ENCODE measurements at places on chromosomes 1 and 21.

DNA sequence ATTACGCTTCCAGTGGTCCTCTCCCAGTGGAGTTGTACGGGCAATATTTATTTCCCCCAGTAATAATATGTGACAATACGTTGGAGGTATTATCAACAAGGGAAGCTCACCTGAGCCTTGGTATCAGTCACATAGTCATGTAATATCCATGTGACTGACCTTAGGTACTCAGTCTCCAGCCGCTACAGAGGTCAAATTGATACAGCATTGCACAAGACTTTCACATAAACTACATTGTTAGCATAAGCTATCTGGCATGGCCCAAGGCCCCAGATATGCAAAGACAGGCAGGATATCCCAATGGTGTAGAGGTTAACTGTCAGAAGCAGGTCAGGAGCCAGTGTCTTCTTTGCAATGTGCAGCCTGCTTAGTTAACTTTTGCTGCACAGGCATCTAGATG, 15.3 kb upstream of the CHIT1 start:
- no peak for DNase-seq

DNA sequence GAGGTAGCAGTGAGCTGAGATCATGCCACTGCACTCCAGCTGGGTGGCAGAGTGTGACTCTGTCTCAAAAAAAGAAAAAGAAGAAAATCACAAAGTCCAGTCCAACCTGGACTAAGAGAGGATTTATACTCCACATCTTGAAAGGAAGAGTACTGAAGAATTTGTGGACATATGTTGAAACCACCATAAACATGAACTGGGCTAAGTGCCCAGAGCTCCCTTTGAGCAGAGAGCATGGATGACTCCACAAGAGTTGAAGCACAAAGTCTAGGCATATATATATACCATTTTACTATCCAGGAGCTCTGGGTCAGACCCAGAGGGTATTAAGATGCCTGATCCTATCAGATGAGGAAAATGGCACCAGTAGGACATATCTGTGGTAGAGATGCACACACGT, 86.6 kb downstream of the OMA1 start:
- no peak for DNase-seq

DNA sequence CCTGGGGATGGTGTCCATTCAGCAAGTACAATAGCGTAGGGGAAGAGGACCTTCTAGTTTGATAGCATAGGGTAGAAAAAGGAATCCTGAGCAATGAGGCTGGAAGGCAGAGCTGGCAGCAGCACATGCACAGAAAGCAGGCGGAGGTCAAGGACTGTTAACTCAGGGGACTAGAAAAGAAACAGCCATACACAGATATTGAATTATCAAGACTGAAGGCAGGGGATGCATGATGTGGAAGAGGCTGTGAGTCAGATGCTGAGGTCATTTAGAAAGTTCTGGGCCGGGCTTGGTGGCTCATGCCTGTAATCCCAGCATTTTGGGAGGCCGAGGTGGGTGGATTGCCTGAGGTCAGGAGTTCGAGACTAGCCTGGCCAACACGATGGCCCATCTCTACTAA, 65.6 kb downstream of the OPTC start:
- DNase-seq = peak; percentile 68

GRCh38 chr1:27719286-27720251, 6.2 kb upstream of the FAM76A start:
- DNase-seq = no peak

- peak; percentile 45 for DNase-seq
Observed at GRCh38 chr21:35048183-35048601, 910 bp downstream of the RUNX1 start.

GRCh38 chr21:42711667-42712066, 58.2 kb downstream of the PDE9A start:
- no peak for DNase-seq

- no peak for DNase-seq
Observed at GRCh38 chr1:245825128-245825901, 670.5 kb downstream of the KIF26B start.

DNA sequence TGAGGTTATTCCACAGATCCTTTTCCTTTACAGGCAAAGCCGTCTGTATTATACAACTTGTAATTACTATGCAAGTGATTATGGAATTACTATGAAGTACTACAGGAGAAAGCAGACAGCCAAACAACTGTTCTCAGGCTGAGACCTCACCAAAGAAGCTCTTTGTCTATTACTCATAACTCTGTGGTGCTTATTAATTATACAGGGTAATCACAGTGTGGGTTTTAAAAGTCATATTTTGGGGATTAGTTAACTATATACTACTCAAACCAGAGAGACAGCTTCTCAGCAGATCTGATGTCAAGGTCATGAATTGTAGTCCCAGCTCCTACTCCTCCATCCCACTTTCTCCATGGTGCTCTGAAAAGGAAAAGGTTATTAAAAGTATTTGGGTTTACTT, 49.6 kb downstream of the CTTNBP2NL start:
- DNase-seq = no peak

- DNase-seq = no peak
Observed at GRCh38 chr1:20160034-20160433, 20.9 kb downstream of the PLA2G2F start.

DNA sequence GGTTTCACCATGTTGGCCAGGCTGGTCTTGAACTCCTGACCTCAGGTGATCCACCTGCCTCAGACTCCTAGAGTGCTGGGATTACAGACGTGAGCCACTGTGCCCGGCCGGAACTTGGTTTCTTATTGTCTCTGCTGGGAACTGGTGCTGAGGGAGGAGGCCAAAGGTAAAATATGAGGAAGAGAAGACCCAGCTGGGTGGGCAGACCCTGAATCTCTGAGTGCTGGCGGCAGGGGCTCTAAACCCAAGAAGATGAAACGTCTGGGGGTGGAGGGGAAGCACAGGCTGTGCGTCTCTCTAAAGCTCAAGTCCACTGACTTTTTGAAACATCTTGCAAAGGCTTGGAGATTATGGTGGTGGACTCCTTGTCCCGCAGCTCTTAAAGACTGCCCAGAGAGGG, 82.0 kb upstream of the TLR5 start:
- DNase-seq = no peak

DNA sequence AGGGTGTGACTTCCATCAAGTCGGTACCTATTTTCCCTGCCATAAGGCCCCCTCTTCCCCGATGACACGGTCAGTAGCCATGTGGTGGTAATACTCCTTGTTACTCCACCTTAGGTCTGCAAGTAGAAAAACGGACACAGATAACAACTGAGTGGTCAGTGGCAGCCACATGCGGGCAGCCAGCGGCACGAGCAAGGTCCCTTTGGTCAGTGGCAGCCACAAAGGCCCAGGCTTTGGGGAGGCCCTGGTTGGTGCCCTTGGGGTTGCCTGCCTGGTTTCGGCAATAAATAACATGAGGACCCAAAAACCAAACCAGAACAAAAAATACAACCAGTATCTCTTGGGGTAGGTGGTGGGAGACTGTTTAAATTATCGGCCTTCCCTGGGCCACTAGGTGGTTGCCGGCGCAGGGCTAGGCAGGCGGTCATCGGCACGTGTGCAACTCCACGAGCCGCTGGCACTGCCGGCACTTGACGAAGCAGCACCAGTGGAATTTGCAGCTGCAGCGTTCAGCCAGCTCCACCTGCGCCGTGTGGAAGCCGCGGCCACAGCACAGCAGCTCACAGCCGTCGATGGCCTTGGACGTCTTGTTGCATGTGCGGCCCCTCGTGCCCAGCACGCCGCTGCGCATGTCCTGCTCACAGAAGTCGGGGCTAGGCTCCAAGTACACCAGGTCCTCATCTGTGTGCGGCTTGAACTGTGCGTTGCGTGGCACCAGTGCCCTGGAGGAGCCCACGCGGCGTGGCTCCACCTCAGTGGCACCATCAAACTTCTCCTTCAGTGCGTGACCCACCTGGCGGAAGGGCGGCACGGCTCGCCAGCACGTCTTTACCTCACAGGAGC, 23.1 kb downstream of the WNT4 start:
- DNase-seq = no peak

DNA sequence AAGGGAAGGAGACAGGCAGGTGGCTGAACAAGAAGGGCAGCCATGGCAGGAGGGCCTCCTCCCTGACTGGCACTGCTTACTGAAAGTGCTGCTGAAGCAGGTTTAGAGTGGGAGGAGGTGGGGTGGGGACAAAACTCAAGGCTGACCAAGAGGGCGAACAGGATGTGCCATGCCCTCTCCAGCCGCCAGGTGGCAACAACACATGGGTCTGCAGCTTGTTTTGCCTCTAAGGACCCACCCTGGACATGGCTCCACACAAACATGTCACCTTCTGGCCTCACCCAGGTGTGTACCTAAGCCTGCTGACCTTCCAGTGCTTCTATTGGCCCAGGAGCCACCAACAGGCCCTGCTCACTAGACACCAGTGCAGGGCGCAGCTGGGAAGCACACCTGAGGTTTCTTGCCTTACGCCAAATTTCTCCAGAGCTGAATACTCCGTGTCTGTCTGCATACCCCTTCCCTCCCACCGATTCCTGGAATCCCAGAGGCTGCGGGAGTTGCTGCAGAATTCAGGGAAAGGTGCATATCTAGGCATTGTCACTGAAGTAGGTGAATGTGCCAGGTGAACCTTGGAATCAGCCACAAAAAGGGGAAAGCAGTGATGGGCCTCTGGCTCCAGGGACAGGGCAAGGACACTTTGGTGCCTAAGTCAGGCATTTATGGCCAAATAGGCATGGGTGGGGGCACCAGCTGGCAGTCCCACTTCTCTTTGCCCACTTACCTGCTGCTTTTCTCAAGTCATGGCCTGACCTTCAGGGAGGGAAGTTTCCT, 5.3 kb downstream of the PSRC1 start:
- peak; percentile 79 for DNase-seq

- peak; percentile 84 for DNase-seq
Observed at GRCh38 chr1:46613661-46614603, 2.7 kb downstream of the MOB3C start.

- peak; percentile 89 for DNase-seq
Observed at GRCh38 chr1:201792534-201793305, 36.2 kb upstream of the IPO9 start.

- no peak for DNase-seq
Observed at GRCh38 chr1:27886744-27887143, 14.4 kb downstream of the THEMIS2 start.

- DNase-seq = no peak
Observed at GRCh38 chr1:7150724-7151280, 365.5 kb downstream of the CAMTA1 start.

DNA sequence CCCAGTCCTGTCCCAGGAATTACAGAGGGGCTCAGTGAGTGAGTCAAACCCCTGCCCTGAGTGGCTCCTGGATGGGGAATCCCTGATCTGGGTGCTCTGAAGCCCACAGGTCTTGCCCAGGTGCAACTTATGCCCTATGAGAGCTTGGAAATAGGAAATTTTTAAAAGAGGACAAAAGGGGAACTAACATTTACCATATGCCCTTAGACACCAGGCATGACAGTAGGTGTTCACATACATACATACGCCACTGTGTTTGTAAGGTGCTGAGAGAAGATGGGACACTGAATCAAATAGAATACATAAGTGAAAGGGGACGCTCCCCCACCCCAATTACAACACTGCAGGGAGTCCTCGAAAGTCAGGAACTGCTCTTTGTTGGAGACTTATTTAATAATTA, 1.4 kb downstream of the CFAP45 start:
- no peak for DNase-seq

DNA sequence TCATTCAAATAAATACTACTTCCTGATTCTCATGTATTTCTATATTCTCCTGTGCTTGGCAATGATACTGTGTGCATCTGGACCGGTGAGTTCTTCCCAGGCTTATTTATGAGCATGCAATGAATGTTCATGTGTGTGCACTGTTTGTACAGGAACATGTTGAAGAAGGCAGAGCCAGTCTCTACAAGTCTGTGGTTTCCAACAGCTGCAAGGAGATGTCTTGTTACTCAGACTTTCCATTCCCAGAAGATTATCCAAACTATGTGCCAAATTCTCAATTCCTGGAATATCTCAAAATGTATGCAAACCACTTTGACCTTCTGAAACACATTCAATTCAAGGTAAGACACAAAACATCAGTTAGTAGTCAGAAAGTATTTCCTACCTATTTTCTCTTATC, 19.1 kb downstream of the FMO1 start:
- no peak for DNase-seq

- DNase-seq = no peak
Observed at GRCh38 chr1:30681782-30682181, 41.6 kb downstream of the MATN1 start.

GRCh38 chr1:56780826-56781225, 38.4 kb downstream of the FYB2 start:
- DNase-seq = no peak

DNA sequence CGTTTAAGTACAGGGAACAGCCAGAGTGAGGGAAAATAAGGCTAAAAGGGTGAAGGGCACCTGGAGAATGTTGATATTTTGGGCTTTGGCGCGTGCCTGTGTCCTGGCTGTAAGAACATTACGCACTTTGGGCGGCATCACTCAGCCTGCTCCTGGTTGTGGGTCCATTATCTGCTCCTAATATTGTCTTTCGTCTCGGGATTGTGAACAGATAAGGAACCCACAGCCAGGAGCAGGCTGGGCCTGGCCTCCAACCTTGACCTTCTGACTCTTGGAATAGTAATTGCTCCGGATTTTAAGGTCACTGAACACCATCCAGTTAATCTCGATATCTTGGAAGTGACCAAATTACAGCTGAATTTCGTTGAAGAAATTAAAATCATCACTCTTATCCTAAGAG, 61.9 kb downstream of the TCP10L start:
- no peak for DNase-seq

DNA sequence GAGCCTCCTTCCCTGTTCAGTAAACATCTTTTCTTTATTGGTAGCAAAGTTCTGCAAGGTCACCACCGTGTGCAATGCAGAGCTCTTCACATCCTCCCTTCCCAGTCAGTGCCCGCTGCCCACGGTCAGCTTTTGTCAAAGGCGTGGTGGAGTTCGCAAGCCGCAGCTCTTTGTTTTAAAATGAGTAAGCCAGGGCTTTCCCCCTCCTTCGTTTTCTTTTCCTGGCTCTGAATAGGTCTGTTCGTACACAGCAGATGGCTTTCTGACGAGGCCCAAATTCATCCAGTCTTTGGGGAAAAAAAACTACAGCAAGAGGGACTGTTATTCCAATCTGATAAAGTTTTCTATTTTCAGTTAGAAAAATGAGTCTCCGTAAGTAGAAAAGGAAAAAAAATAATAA, 153.2 kb downstream of the LRIG2 start:
- no peak for DNase-seq

DNA sequence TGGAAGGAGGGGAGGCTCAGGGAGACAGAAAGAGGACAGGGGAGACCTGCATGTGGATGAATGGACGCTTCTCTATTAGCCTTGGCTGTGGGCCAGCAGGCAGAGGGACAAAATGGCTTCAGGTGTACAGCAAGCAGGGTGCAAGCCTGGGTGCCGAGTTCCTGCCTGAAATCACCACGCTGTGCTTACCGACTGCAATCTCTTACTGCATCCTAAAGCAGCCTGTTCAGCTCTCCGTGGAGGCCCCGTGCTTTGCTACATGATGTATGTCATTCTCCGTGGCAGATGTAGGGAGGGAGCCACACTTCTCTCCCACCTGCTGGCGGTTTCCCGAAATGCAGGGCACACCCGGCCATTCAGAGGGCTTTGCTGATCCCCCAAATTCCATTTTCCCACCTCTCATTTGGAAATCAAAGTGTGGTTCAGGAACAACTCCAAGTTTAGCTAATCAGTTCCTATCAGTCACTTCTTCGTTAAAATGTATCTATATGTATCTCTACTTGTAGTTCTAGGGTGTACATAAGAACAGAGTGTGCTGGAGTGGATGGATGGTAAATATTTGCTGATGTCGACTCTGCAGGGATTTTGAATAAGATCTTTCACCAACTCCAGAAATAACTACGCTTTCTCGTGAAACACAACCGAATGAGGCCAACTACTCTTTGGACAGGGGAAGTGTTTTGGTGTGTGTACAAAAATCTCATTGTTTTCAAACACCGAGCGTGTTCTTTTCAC, 122.3 kb upstream of the BACE2 start:
- no peak for DNase-seq

GRCh38 chr1:39969048-39969447, 14.1 kb downstream of the MFSD2A start:
- no peak for DNase-seq
